Prostate gland (tissue), 2 donors: ENCODE measurements at places on chromosomes 6 and 20.

DNA sequence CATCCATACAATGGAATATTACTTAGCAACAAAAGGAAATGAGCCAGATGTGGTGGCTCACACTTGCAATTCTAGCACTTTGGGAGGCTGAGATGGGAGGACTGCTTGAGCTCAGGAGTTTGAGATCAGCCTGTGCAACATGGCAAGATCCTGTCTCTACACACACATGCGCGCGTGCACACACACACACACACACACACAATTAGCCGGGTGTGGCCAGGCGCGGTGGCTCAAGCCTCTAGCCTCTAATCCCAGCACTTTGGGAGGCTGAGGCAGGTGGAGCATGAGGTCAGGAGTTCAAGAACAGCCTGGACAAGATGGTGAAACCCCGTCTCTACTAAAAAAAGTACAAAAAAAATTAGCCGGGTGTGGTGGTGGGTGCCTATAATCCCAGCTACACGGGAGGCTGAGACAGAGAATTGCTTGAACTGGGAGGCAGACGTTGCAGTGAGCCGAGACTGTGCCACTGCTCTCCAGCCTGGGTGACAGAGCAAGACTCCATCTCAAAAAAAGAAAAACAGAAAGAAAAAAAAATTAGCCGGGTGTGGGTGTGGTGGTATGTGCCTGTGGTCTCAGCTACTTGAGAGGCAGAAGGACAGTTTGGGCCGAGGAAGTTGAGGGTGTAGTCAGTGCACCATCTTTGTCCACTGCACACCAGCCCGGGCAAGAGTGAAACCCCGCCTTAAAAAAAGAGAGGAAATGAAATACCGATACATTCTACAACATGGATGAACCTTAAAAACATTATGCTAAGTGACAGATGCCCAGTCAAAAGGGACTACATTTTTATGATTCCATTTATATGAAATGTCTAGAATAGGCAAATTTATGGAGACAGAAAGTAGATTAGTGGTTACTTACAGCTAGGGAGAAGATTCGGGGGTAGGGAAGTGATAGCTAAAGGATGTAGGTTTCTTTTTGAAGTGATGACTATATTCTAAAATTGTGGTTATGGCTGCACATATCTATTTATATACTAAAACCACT, 52.5 kb downstream of the RBL1 start:
- DNase-seq: no peak
- H3K27ac ChIP-seq: no peak overlapping the region
- H3K4me1 ChIP-seq: no peaks in the 10 kb centered on the region
- no peaks in the 10 kb centered on the region for H3K36me3 ChIP-seq

DNA sequence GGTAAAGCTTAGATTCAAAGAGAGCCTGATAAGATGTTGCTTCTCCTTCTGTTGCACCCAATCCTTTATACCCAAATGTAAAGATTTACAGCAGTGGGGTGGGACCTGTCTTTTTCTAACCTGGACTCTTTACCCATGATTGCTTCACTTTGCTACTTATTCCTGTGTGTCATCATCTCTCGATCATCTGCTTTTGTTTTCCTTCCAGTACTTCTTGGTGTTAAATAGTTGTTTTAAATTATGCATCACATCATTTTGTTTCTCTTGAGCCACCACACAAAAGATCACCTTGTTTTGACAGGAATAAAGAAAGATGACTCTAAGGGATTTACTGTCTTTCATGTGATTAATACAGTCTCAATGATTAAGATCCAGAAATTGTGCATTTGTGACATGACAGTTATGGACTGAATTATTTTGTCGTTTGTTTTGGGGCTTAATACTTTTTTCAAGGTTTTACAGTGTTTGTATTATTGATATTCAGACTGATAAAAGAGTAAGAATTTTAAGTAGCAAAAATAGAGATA, 123.1 kb downstream of the CDKAL1 start:
- no peak overlapping the region for H3K4me3 ChIP-seq
- H3K27me3 ChIP-seq: no peaks in the 10 kb centered on the region
- no peak for DNase-seq
- no peak overlapping the region for H3K27ac ChIP-seq
- H3K36me3 ChIP-seq: no peaks in the 10 kb centered on the region
- H3K4me1 ChIP-seq: no peaks in the 10 kb centered on the region

GRCh38 chr6:53436526-53437303, 88.0 kb upstream of the ELOVL5 start:
- peaks cover 2% of the 10 kb centered on the region for H3K4me1 ChIP-seq
- no peak overlapping the region for H3K4me3 ChIP-seq
- no peaks in the 10 kb centered on the region for H3K36me3 ChIP-seq
- H3K27ac ChIP-seq: no peak overlapping the region

DNA sequence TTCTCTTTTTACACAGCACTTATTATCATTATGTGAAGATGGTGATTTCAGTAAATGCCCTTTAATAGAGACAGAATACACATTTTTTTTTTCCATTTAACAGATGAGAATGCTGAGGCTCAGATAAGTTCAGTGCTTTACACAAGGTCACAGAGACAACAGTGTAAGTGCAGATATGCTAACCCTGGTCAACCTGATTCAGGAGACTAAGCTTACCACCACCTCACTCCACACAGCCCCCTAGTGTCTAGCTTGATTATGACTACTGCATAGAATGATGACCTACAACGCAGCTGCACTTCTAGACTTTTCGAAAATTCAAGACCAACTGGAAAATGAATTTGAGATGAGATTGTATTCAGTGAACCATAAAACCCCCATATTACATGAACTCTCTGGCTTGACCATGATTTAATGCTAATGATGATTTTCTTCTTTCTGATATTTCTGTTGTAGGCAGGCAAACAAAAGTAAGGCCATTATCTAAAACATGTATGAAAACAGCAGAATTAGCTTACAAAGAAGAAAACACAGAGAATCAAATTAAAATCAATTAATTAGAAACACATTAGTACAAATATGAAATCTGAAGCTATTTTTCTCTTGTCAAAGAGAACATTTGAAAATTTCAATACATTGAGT, 212.1 kb upstream of the PHACTR1 start:
- H3K4me3 ChIP-seq: no peak overlapping the region
- no peaks in the 10 kb centered on the region for H3K4me1 ChIP-seq
- H3K27ac ChIP-seq: no peak overlapping the region
- no peaks in the 10 kb centered on the region for H3K36me3 ChIP-seq
- H3K27me3 ChIP-seq: no peaks in the 10 kb centered on the region
- no peak for DNase-seq

GRCh38 chr6:47118611-47119010, 76.5 kb upstream of the ADGRF1 start:
- DNase-seq: no peak
- no peaks in the 10 kb centered on the region for H3K36me3 ChIP-seq
- H3K27ac ChIP-seq: no peak overlapping the region
- H3K4me3 ChIP-seq: no peak overlapping the region
- H3K4me1 ChIP-seq: no peaks in the 10 kb centered on the region

GRCh38 chr6:20238688-20239587, 26.7 kb upstream of the MBOAT1 start:
- no peaks in the 10 kb centered on the region for H3K36me3 ChIP-seq
- H3K27me3 ChIP-seq: no peaks in the 10 kb centered on the region
- DNase-seq: no peak
- no peak overlapping the region for H3K4me3 ChIP-seq

DNA sequence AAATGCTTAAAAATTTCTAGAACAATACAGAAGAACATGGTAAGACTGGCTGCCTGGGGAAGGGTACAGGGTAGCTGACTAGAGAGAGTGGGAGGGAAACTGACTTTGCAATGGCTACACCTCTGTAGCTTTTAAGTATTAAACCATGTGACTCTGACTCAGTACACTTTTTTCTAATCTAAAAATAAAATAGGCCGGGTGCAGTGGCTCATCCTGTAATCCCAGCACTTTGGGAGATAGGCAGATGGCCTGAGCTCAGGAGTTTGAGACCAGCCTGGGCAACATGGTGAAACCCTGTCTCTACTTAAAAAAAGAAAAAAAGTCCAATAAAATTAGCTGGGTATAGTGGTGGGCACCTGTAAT, 18.5 kb downstream of the ATP9A start:
- peak overlapping the region; percentile 62 for H3K27ac ChIP-seq
- DNase-seq: no peak
- H3K27me3 ChIP-seq: no peaks in the 10 kb centered on the region
- H3K4me3 ChIP-seq: no peak overlapping the region

DNA sequence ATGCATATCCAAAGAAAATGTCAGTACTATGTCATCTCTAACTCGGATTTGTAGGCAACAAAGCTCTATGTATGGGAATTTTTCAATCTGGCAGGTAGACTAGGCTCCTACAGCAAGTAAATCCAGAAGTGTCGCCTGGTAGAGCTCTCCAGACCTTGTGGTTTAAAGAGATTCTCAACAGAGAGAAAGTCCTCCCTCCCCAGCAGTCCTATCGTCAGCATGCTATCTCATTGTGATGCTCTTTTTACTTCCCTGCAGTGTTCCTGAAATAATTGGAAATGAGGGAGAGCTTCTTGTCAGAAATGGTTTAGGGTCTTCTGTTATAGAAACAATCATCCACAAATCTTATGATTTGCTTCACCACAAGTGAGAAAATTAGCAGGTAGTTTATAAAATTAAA, 395.4 kb downstream of the FRK start:
- no peaks in the 10 kb centered on the region for H3K27me3 ChIP-seq
- no peak for DNase-seq
- no peak overlapping the region for H3K4me3 ChIP-seq
- no peaks in the 10 kb centered on the region for H3K4me1 ChIP-seq

DNA sequence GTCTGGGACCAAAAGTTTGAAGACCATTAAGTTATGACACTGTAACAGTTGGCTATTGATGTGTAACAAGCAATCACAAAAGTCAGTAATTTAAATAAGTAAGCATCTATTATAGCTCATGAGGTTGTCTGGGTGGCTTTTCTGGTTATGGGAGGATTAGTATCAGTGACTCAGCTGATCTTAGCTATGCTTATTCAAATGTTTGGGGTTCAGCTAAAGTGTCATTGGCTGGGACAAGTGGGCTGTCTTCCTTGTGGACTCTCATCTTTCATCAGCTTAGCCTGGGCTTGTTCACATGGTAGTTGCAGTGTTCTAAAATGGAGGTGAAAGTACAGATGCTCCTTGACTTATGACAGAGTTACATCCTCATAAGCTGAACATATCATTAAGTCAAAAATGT, 74.6 kb upstream of the LAMP5 start:
- no peak for DNase-seq
- no peak overlapping the region for H3K4me3 ChIP-seq
- H3K36me3 ChIP-seq: no peaks in the 10 kb centered on the region
- no peaks in the 10 kb centered on the region for H3K4me1 ChIP-seq

DNA sequence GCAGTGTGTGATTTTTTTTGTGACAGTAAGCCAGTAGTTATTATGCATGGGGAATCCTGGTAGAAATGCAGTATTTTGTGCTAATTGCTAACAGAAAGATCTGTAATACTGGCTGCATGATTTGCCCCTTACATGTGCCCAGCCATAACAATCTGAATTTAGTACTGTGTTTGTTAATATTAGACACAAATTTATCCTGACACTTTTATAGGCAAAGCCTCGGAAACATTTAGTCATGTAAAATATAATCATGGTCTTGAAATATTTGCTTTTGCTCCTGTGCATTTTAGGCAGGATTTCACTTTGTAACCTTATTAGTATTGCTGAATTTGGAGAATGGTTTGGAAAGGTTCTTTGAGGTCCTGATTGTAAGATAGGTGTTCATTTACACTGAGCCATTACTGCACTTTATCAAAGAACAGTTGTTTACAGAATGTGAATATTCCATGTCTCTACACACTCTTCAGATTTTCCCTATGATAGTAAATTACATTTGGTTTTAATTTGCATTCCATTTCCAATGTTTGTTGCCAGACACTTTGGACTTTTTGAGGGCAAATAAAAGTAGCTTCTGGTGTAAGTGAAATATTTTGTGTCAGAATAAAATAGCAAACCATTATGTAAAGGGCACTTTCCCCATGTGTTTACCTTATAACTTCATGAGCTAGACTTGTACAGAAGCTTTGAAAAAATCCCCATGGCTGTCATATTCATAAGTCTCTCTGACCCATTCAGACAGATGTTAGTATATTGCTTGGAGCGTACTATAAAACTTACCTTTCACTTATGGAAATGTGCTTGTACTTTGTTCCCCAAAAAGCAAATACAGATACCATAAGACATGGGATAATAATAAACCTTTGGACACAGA, 349.9 kb downstream of the ARHGAP18 start:
- DNase-seq: no peak
- H3K36me3 ChIP-seq: no peaks in the 10 kb centered on the region
- no peaks in the 10 kb centered on the region for H3K27me3 ChIP-seq
- no peak overlapping the region for H3K4me3 ChIP-seq

GRCh38 chr6:133726188-133726587, 162.7 kb upstream of the TCF21 start:
- no peak overlapping the region for H3K4me3 ChIP-seq
- no peak overlapping the region for H3K27ac ChIP-seq
- H3K27me3 ChIP-seq: no peaks in the 10 kb centered on the region
- DNase-seq: no peak
- no peaks in the 10 kb centered on the region for H3K36me3 ChIP-seq
- H3K4me1 ChIP-seq: no peaks in the 10 kb centered on the region

DNA sequence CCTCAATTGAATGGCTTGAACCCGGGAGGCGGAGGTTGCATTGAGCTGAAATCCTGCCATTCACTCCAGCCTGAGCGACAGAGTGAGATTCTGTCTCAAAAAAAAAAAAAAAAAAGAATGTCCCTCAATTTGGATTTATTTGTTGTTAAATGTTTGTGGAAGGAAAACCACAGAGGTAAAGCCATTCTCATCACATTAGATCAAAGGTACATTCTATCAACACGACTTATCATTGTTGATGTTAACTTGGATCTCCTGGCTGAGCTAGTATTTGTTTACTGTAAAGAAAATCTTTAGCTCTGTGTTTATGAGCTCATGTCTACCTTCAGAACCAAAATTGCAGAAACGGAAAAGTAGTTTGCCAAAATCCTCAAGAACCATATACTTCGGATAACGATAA, 91.4 kb upstream of the SALL4 start:
- H3K36me3 ChIP-seq: no peaks in the 10 kb centered on the region
- no peaks in the 10 kb centered on the region for H3K4me1 ChIP-seq
- no peak overlapping the region for H3K4me3 ChIP-seq

DNA sequence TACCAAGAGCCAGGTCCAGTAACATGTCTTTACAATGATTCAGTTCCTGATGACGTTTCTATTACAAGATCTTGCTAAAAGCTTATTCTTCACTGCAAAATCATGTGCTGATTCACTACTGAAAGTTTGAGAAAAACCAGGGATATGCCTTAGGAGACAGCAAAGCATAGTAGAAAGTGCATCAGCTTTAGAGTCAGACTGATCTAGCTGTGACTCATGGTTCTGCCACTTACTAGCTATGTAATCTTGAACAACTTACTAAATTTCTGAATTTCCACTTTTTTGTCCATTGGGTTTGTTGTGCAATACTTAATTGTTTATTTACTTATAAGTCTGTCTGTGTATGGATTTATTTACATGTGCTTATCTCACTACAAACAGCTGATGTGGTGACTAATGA, 198.5 kb upstream of the RSPO3 start:
- no peaks in the 10 kb centered on the region for H3K4me1 ChIP-seq
- H3K36me3 ChIP-seq: no peaks in the 10 kb centered on the region
- H3K27ac ChIP-seq: no peak overlapping the region
- H3K27me3 ChIP-seq: no peaks in the 10 kb centered on the region
- no peak overlapping the region for H3K4me3 ChIP-seq

- H3K27ac ChIP-seq: no peak overlapping the region
- no peaks in the 10 kb centered on the region for H3K4me1 ChIP-seq
Observed at GRCh38 chr6:16205377-16206144, 32.8 kb upstream of the GMPR start.

- no peak overlapping the region for H3K27ac ChIP-seq
- no peak overlapping the region for H3K4me3 ChIP-seq
- DNase-seq: no peak
- H3K36me3 ChIP-seq: no peaks in the 10 kb centered on the region
- H3K4me1 ChIP-seq: no peaks in the 10 kb centered on the region
Observed at GRCh38 chr6:14082771-14083170, 34.8 kb upstream of the CD83 start.
